ENCODE measurements at places on chromosomes 7 and 10. TPM values are rescaled to one million over a fixed set of nuclear protein-coding genes. Genes with fewer than 3 reads are reported as not detected.

GRCh38 chr7:151768805-151769187, 108.1 kb downstream of the PRKAG2 start:
- peak overlapping the region; percentile 81 for H3K27ac ChIP-seq
- DNase-seq: no peak
- H3K4me1 ChIP-seq: peaks cover 43% of the 10 kb centered on the region
- no peaks in the 10 kb centered on the region for H3K27me3 ChIP-seq
- peaks cover 6% of the 10 kb centered on the region for H3K36me3 ChIP-seq
- H3K4me3 ChIP-seq: peak overlapping the region; percentile 52

DNA sequence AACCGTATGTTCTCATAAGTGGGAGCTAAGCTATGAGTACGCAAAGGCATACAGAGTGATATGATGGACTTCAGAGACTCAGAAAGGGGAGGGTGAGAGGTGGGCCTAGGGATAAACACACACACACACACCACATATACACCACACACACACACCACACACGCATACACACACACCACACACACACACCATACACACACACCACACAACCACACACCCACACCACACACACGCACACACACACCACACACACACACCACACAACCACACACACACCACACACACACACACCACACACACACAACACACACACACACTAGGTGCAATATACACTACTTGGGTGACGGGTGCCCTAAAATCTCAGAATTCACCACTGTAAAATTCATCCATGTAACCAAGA, 113.6 kb upstream of the ADAM12 start:
- H3K4me1 ChIP-seq: no peaks in the 10 kb centered on the region
- H3K4me3 ChIP-seq: no peak overlapping the region
- DNase-seq: no peak

- H3K27ac ChIP-seq: no peak within 1 kb of the TSS
- peak; percentile 39 for DNase-seq
- peak within 1 kb of the TSS; percentile 30 for H3K4me3 ChIP-seq
- H3K36me3 ChIP-seq: no peaks in the 10 kb centered on the region
- H3K4me1 ChIP-seq: peaks cover 9% of the 10 kb centered on the region
These were observed at the start of gene SH3PXD2A for GRCh38 chr10:103855424-103855823. Gene SH3PXD2A (minus strand): TSS chr10:103855576. CDS start chr10:103855266, 310 bp downstream.

Gene PNLIPRP2
- not detected for total RNA-seq
